Naive B cell (primary cell): ENCODE measurements at places on chromosomes 5 and 9.

- no peak for DNase-seq
These were observed 81.5 kb upstream of the RASEF start for GRCh38 chr9:83144492-83144891.

GRCh38 chr5:108700930-108701329 is 46.8 kb upstream of the FER start:
- no peak for DNase-seq

DNA sequence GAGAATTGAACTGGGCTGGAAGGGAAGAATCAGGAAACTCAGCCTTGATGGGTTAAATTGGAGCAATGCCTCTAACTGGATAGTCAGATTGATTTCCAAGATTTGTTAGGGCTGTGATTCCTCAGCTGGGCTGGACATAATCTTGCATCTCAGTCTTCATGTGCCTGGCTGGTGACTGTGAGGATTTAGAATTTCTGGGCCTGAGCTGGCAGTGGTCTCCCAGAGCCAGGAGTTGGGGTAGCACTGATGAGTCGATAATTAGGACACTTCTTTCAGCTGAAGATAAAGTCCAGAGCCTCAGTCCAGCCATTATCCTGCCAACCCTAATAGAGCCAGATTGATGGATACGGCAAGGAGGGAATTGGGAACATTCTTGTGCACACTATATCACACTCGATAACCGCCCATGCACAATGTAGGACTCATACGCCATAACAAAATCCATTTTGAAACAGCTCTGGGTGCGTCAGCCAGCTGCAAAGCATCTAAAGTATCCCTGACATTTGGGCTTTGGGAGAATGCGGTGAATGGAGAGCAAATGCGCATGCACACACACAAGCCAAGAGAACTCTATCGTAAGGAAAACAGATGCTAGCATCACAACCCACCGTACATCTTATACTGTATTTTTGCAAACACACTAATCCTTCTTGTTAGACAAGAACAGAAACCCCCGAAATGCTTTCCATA is 405.1 kb upstream of the KLF4 start:
- DNase-seq: no peak

- DNase-seq: no peak
These were observed 370.1 kb downstream of the BNC2 start for GRCh38 chr9:16500386-16500785.

DNA sequence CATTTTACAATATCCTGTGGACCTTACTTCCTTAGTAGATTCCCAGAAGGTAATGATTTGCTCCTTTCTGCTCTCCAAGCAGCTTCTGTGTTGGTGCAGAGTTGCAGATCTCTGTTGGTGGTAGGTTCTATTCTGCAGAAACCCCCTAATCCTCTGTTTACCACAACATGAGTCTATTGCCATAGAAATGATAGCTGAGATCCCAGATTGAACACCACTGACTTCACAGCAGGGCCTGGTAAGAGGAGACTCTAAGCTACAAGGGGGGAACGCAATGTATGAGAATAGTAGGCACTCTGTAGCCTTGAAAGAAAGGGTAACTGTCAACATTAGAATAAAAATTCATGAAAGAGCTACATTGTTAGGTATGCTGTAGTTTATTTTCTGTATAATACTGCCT is 59.5 kb downstream of the MUSK start:
- no peak for DNase-seq

DNA sequence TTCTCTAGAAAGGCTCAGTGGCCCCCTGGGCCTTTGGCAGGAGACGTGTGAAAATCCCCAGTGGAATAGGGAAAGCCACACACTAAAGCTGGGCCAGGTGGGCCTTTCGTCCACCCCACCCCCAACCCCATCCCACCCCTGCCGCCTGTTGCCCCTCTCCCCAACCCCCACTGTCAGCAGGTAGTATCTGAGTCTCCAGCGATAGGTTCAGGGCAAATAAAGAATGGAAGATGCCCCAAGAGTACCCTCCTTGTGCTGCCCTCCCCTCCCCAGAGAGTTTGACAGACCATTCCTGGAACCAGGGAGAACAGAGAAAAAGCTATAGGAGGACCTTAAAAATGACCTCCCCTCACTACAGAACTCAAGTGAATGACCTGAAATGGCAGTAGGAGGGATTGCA is 36.7 kb upstream of the UBE2D2 start:
- no peak for DNase-seq

- no peak for DNase-seq
These were observed 167.4 kb upstream of the CD180 start for GRCh38 chr5:67363963-67364362.

- DNase-seq: no peak
These were observed 237.4 kb upstream of the PTGER4 start for GRCh38 chr5:40442346-40442745.

- DNase-seq: no peak
These were observed 124.7 kb upstream of the TNPO1 start for GRCh38 chr5:72691751-72692150.

DNA sequence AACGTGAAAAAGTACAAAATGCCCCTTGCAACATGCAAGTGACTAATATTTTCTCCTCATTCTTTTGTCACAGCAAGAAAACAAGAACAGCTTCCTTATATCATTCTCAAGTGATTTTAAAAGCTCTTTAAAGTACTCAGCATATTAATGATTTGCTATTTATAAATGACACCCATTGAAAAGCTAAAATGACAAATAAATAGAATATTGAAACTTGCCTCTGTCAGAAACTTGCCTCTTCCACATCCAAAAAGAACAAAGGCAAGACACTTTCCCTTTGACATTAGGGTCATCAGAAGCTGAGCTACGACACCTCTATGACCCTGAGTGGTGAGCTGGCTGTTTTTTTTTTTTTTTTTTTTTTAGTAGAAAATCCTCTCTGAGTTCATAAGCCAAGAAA is 339.6 kb upstream of the ITGA1 start:
- DNase-seq: no peak

GRCh38 chr5:34606101-34606500 is 50.0 kb upstream of the RAI14 start:
- no peak for DNase-seq
